ENCODE measurements at places on chromosomes 12 and 14.

GRCh38 chr12:50953047-50953446, 703 bp downstream of the HIGD1C start:
- DNase-seq, result no peak

DNA sequence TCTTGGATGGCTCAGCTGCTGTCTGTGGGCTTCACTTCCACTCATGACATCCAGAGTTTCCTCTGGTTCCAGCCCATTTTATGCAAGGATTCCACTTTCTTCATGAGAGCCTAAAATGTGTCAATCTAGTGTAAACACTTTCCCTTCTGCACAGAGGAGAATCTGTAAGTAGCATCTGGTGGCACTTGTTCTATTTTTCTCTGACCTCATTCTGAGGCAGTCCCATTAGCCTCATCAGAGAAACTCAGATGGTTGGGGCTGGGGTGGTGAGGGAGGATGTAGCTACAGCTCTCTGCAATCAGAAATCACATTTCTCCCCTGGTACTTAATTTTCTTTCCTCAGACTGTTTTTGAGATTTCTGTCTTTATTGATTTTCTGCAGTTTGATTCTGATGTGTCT, 81.6 kb downstream of the PRMT8 start:
- DNase-seq, result no peak

DNA sequence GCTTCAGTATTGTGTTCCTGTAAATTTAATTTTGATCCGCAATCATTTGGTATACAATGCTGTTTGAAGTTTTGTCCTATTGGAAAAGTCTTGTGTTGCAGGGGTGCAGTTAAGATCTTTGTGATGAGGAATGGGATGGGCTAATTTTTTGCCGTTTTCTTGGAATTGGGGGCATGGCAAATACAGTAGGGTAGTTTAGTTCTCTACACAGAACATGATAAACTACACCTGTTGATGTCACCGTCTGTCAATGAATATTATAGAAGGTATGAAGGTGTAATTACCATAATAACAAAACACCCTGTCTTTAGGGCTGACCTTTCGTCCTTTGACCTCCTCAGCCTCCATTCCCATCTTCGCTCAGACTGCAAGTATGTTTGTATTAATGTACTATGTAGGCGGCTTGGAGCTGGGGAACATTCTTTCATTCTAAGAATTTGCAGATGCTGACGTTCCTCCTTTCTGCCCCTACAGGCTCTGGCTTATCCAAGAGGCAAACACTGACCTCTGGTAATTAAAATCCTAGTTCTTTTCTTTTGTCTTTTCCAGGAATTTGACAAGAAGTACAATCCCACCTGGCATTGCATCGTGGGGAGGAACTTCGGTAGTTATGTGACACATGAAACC, 1.7 kb downstream of the DYNLL1 start:
- no peak for DNase-seq

DNA sequence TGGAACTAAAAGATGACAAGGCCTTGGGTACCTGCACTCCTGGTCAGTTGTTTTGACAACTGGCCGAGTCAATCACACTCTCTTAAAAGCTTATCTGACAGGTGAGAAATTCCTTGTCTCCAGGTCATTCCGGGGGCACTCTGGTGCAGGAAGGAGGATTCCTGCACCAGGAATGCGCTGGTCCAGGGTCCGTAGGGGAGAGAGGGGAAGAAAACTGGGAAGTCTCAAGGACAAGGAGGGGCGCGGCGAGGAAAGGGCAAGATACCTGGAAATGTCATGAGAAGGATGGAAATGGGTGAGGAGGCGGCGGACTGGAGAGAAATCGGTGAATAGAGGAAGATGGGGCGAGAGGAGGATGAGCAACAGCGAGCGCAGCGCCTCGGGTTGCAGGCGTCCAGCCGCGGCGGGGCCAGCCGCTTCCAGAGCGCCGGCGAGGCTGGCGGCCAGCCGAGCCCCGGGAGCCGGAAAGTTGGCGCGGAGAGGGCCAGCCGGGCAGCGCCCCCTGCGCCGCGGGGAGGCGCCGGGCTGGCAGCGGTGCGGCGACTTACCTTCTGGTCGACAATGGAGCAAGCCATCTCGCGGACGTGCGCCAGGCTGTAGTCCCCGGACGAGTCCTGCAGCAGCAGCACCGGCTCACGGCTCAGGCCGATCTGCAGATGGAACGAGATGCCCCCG, 809 bp downstream of the PRKD1 start:
- peak; percentile 89 for DNase-seq

DNA sequence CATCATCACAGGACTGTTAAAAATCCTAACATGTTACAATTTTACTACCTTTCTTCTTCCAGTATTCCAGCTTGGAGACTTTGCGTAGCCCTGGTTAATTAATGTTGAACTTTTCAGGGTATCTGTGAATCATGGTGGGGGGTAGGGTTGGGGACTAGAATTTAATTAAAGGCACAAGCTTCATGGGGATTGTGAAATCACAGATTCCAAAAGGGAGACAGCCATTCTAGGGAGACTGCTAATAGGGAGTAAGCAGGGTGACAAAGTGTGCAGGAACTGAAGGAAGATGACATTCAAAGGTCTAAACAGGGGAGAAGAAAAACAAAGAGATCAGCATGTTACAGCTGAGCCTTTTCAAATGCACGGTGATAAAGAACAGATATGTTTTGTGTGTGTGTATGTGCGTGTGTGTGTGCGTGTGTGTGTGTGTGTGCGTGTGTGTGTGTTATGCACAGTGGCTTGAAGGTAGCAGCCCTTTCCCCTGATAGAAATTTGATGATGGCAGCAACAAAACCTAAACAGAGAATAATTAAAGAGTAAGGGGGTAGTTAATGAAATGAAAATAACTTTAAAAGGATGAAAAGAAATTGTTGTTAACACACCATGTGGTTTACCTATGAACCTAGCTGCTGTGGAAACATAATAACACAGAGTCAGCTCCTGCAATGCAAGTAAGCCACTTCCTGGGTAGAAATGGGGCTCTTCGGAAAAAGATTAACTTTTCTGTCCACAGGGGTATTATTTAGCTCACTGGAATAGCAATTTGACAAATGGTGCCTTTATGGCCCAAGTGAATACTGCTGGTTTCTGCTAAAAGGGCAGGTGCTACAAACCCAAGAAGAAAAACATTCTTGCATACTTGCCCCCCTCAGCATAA, 581.7 kb downstream of the DIO2 start:
- no peak for DNase-seq

DNA sequence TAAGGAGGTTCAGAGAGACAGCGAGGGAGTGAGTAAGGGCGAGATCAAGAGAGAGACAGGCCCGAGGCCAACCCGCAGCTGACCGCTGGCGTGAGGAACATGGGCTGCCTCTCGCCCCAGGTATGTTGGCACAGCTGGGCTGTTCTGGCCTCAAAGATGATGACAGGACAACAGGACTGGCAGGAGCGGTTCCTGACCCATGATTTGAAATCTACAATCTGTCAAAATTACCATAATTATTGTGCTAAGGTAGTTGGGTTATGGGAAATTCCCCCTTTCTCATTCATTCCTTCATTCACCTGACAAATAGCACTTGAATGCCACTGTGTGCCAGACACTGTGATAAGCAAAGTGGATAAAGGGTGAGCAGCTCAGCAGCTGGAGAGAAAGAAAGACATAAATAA, 5.1 kb upstream of the ENDOU start:
- DNase-seq, result no peak

DNA sequence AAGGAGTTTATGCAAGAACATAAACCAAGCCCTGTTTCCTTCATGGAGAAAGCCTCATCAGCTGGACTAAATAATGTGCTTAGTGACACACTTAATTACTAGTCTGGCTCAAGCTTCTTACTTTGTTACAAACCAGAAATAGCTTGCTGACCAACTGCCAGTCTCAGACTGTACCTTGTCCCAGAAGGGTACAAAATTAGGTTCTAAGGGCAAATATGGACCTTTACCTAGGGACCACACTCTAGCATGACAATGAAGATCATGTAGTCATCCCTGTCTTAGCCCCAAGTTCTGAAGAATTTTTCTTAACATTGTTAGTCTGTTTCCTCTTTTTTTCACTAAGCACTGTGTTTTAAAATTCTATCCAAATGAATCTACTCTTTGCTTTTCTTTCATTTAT, 2.2 kb downstream of the AMN1 start:
- DNase-seq, result no peak

DNA sequence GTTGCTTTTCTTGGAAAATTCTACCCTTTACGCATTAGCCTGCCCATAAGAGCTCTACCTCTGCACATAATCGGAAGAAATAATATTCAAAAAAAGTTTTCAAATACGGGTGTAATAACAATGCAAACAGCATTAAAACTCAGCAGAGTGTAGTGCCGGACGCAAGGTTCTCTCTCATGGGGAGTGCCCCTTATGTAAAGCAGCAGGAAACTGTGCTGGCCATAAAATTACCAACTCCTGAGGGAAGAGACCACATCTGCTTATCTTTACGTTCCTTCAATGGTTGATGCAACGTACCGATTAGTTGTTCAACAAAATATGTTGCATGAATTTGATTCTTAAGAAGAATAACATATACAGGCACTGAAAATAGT, 118.7 kb upstream of the TMCC3 start:
- DNase-seq, result no peak

- no peak for DNase-seq
These were observed 967.9 kb downstream of the FSCB start for GRCh38 chr14:43539210-43539609.

DNA sequence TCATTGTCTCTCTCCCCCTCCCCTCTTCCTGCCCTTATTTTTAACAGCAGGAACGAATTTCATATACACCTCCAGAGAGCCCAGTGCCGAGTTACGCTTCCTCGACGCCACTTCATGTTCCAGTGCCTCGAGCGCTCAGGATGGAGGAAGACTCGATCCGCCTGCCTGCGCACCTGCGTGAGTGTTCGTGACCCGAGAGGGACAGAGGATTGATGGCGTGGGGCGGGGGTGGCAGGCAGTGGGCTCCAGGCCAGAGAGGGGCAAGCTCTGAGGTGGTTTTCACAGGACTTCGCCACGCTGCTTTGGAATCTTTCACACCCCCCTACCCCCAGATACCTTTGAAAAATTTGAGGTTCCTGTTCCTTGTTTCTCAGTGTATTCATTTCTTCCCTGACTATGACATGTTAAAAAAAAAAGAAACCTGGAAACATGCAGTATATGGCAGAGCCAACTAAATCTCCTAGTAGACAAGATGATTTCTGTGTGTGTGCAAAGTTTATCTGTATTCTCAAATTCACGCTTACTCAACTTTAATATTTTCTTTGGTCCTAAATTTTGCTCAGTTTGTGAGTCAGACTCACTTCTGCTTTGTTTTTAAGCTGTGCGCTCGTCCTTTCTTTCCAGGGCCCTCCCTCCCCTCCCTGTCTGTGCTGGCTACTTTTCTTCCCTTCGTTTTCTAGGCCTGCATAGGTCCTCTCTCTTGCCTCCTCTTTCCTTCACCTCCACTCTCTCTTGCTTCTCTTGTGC, 103.1 kb downstream of the ETV6 start:
- no peak for DNase-seq

GRCh38 chr14:69651664-69652063, 40.3 kb downstream of the SUSD6 start:
- no peak for DNase-seq

DNA sequence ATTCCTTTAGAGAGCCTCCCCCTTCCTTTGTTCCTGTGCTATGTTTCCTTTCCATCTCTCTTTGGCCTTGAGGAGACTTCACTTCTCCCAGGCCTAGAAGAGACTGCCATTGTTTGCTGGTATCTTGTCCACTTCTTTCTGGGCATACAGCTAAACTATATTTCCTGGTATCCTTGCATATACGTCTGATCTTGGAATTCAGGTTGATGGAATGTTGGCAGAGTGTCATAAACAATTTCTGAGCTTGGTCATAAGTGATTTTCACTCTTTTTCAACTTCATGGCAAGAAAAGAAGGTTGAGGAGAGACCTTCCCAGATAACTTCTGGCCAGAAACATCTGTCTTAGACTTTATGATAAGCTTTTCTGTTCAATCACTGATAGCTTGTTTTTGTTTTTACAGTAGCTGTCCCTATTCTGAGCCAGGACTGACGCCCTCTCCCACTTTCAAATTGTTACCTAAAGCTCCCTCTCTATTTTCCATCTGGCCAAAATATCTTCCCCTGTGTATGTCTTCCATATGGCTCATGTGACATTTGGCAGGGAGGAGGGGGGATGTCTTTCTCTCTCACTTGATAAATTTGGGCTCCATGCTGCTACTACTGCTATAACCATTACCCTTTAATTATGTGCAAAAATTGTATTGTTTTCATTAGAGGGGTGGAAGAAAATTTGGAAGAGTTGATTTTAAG, 457.0 kb downstream of the ADAMTS20 start:
- no peak for DNase-seq

GRCh38 chr12:93991829-93992461, 156.4 kb upstream of the PLXNC1 start:
- no peak for DNase-seq

DNA sequence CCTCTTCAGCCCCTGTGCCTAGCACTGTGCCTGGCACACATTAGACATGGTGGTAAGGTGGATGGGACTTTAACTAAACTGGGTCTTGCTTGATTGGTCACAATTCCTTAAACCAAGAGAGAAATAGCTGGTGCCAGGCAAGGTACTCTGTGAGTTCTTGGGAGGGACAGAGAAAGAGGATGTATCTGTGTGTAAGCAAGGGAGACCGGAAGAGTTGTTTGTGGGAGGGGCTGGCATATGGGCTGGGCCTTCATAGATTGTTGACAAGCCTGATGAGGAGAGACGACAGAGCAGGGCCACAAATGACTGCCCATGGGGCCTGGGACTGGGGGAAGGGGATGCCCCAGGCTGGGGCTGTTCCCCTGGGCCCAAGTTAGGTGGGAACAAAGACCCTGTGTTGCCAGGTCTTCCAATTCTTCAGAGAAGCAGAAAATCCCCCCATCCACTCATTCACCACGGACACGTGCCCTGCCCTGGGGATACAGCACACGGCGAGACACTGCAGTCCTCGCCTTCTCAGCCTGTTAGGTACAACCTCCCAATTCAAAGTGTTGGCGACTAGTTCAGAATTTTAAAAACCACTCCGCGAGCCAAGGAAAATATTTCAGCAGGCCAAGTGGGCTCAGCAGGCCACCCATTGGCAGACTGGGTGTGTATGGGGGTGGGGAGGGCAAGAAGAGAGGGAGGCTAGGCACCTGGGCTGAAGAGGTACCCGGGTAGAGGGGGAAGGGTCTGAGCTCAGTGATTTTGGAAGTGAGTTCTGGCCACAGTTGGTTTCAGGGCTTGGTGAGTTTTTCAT, 11.4 kb upstream of the CYP46A1 start:
- no peak for DNase-seq

- DNase-seq, result no peak
These were observed 38.0 kb downstream of the TMEM63C start for GRCh38 chr14:77219591-77219990.

GRCh38 chr12:21675641-21676040, 18.0 kb upstream of the LDHB start:
- no peak for DNase-seq

DNA sequence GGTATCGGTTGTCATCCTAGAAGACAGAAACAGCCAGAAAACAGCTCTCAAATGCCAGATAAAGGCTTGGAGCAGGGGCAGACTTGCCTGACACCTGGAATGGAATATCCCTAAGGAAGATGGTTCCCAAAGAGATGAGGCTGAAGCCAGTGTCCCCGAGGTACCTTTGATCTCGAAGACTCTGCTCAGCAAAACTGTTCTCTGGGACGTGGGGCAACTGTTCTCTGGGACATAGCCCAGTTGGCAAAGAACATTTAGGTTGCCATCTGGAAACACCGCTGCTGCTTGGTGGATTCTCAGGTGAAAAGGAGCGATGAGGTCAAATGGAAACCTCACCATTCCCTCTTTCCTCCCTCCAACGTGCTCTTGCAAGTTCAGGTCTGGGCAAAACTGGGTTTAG, 27.9 kb upstream of the FBXO21 start:
- DNase-seq, result no peak
